ENCODE measurements at places on chromosomes 13 and 19. TPM values are rescaled to one million over a fixed set of nuclear protein-coding genes. Genes with fewer than 3 reads are reported as not detected.

CACNA1A gene
- 0.03 TPM for total RNA-seq

TUBA3C gene
- total RNA-seq, result not detected

KLK3 gene
- not detected for total RNA-seq

TBXA2R gene
- 0.46 TPM for total RNA-seq

EEF1AKMT1 gene
- 10.2 TPM for total RNA-seq

ZNF850 gene
- total RNA-seq, result 2.2 TPM

CYP2A13 gene
- total RNA-seq, result not detected

IL17D gene
- 0.07 TPM for total RNA-seq

ACP7 gene
- total RNA-seq, result 0.92 TPM

OR4F17 gene
- not detected for total RNA-seq

CEACAM20 gene
- total RNA-seq, result not detected

INSR gene
- total RNA-seq, result 3.7 TPM

IZUMO4 gene
- 2.0 TPM for total RNA-seq

LRRC63 gene
- total RNA-seq, result not detected

ZNF561 gene
- total RNA-seq, result 42.5 TPM

GIPC3 gene
- total RNA-seq, result not detected

BCAM gene
- total RNA-seq, result 8.1 TPM

ZNF568 gene
- total RNA-seq, result 5.1 TPM

CGB5 gene
- not detected for total RNA-seq

IGSF23 gene
- not detected for total RNA-seq

All from foreskin keratinocyte (primary cell).